ENCODE measurements at places on chromosomes 2 and 18. TPM values are rescaled to one million over a fixed set of nuclear protein-coding genes. Genes with fewer than 3 reads are reported as not detected.

HOXD9 gene
- 7.0 TPM for total RNA-seq

GRCh38 chr2:192555740-192556139 is 361.0 kb upstream of the TMEFF2 start:
- no peak for DNase-seq

FAM124B gene
- not detected for total RNA-seq

- peak; percentile 78 for DNase-seq
These were observed 31.8 kb downstream of the KLF7 start for GRCh38 chr2:207133820-207134519.

DAW1 gene
- under 0.01 TPM for total RNA-seq

HOXD13 gene
- total RNA-seq = 3.8 TPM

DNA sequence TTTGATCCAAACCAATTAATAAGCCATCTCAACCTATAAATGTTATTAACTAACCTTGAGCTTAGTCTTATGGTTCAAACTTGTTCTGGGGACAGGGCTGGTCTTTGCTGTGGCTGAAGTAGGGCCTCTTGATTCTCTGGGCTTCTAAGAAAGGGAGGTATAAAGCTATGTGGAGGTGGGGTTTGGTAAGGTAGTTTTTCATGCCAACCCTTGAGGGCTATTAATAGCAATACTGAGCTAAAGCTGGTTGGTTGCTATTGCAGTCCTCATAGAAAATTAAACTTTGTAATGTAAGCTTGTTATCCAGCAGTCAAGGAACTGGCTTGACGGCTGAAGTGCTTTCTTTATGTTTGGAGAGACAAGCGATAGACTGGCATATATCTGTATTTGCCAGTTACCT is 112.1 kb downstream of the RND3 start:
- no peak for DNase-seq

DNA sequence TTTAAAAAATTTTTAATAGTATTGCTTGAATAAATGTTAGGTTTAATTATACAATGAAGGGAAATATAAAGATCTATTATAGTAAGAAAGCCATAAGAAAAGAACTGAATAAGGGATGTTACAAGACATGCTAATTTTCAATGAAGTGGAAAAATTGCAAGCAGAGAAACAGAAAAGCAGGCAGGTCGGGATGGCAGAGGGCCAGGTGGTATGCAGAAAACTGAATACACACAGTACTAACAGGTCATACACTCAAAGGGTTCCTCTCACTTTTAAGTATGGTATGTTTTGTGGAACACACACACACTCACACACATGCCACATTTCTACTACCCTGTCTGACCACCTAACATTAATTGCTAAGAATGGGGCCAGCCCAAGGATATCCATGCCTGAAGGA is 76.7 kb upstream of the DTNA start:
- no peak for DNase-seq

GRCh38 chr2:149313512-149313972 is 16.8 kb upstream of the LYPD6 start:
- peak; percentile 69 for DNase-seq

GRCh38 chr18:55584201-55584600 is 3.8 kb downstream of the TCF4 start:
- no peak for DNase-seq
